ENCODE measurements at places on chromosomes 2 and 18. TPM values are rescaled to one million over a fixed set of nuclear protein-coding genes. Genes with fewer than 3 reads are reported as not detected.

OR6B2 gene
- not detected for total RNA-seq

OTOS gene
- not detected for total RNA-seq

ANKRD30B gene
- total RNA-seq: 0.96 TPM

DYSF gene
- 5.6 TPM for total RNA-seq

CNGA3 gene
- not detected for total RNA-seq

GPBAR1 gene
- 0.19 TPM for total RNA-seq

SRD5A2 gene
- not detected for total RNA-seq

GAREM2 gene
- 1.4 TPM for total RNA-seq

SERPINB4 gene
- not detected for total RNA-seq

STEAP3 gene
- 31.4 TPM for total RNA-seq

CTAGE1 gene
- 0.28 TPM for total RNA-seq

PARD3B gene
- 9.9 TPM for total RNA-seq
